ENCODE measurements at places on chromosomes 2 and 18.

DNA sequence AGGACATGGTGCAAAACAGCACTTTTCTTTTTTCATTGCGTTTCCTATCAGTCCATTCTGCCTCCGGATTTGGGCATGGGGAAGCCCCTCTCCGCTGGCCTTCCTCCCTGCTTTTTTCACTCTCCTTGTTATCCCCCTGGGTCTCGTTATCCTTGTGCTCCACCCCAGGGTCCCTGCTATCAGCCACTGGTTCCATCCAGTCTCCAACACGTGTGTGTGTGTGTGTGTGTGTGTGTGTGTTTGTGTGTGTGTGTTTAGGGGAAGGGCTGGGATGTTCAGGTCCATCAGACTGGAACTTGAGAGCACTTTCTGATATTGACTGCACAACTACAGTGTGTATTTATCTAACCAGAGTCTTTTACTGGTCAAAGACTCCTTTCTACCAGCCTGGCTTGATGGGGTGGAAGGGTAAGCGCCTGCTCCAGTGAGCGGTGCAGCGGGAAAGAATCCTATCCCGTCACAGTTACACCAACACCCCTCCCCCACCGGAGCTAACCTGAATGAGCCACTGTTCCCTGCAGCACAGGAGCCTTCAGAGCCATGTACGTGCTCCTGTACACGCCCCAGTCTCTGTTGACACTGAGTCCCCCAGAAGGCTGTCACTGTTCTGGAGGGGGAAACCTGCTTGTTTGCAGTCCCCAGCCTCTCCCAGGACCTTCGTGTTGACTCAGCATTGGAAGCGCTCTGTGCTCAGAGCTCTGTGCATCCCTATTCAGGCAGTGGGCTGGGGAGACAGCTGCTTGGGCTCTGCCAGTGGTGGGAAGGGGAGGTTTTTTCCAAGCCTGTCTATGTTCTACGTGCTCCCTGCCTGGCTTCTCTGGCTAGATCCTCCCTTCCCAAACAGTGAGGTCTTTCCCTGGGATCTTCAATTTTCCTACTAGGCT is 4.6 kb downstream of the INHA start:
- DNase-seq: peak; percentile 79

GRCh38 chr2:119333360-119333759 is 33.3 kb downstream of the C2orf76 start:
- no peak for DNase-seq

DNA sequence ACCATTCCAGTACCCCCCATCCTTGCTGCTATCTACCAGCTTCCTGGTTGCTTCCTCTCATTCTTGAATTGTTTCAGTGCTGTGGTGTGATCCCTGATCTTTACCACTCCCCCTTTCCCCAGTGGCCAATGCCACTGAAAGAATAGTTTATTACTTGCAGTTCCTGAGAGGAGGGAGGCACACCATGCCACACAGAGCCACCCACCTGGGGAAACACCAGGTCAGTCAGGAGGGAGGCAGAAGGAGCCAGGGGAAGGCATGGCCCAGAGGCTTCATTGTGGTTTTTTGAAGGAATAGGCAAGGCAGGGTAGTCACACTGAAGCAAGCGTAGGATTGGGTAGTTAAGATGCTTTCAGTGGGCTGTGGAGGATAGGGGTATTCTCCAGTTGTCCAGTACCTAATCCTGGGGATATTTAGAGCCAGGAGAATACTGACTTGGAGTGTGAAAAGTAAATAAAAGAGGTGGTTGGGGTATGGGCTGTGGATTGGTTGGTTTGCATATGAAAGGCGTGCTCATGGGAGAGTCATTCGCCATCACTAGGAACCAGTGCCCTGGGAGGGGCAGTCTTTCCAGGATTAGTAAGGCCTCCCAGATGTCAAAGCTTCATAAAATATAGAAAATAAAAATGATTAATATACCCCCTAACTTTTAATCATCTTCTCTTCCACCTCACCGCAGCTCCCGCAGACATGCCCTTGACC is 6.7 kb upstream of the TMEM177 start:
- no peak for DNase-seq

GRCh38 chr18:80253871-80254492 is 6.7 kb upstream of the PARD6G start:
- no peak for DNase-seq

GRCh38 chr18:13611601-13612195 is 114.7 kb downstream of the FAM210A start:
- DNase-seq: peak; percentile 83

DNA sequence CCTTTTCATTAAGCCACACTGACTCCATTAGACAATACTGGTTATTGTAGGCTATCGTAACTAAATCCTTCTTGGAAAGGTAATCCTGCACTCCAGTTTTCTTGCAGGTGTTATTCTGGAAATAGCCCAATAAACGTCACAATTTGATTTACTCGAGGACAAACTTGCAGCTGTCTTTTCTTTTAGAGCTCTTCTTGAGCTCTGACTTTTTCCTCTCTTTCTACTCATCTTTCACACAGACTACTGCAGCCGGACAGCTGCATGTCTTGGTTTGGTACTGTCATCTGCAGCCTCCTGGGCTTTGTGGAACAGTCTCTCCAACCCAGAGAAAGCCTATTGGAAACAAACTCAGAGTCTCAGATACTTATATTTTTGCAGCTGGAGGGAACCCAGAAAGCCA is 23.0 kb upstream of the MSGN1 start:
- no peak for DNase-seq

DNA sequence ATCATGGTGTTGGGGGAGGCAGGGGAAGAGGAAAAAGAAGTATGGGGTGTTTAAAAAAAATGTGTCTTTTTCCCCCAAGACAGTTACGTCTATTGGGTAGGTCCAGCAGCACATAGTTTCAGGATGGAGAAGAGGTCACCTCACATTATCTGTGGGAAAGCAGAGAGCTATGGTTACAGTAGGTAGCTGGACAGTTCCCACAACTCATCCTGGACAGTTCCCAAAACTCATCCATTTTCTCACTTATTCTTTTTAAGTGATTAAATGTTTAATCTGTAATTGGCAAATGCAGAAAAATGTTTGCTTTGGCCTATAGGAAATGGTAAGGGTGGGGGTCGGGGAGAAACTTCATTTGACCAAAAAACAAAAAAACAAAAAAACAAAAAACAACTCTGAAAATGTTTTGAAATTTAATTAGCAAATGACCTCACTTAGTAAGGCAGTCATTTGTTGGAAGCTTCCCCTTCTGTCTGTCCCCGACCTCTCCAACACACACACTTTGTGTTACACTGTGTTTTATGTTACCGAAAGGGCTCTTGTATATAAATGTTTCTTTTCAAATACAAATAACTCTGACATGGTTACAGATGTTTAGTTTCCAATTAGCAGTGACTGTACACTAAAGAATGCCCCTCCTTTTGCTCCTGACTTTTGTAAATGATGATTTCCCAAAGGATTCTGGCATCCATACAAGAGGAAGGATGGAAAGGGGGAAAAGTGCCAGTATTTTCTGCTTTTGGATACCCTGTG is 173.3 kb upstream of the ZFP36L2 start:
- DNase-seq: no peak

GRCh38 chr2:237627441-237628246 is at the start of gene LRRFIP1:
Gene LRRFIP1, plus strand, starts transcription at chr2:237627587. Its CDS starts 58 bp downstream, at chr2:237627645.
- peak; percentile 55 for DNase-seq

DNA sequence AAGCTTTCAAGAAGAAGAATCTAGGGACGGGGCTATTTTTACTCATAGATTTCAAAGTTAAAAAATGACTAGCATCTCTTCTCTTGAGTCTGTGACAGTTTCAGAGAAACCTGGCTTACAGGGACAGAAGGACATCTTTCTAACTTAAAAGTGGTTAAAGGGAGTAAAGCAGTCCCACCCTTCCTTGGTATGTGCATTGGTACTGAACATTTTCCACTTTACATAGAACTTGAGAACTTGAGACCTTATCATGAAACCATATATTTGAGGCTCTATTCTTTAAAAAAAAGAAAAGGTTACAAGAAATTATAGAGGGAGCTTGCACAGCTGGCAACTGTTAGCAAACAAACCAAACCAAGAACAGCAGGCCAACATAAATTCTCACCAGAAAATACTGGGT is 73.4 kb upstream of the GAREM1 start:
- no peak for DNase-seq
